IMR-90 (cell line): ENCODE measurements at places on chromosomes 13 and 19.
A peak's percentile ranks its signal among the peaks of the same experiment; 100 is the strongest.

DNA sequence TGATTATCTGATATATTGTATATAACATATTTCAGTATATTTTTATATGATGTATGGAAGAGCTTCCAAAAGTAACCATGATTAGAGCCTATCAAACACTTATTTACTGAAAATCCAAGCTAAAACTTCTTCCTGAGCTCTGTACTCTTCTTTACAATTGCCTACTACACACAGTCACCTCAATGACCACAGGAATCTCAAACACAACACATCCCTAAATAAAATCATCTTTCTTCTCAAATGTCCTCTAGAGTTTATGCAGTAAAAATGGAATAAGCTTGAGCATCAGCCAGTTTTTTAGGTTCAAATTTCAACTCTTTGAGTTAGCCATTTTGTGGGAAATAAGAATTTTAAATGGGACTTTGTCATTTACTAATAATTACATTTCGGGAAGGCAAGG lies 102.6 kb upstream of the FNDC3A start:
- no peak for DNase-seq

- DNase-seq: no peak
Observed at GRCh38 chr19:12187625-12188024, 24.7 kb downstream of the ZNF136 start.

- no peak for DNase-seq
Observed at GRCh38 chr19:55453511-55454260, 7.8 kb downstream of the ISOC2 start.

DNA sequence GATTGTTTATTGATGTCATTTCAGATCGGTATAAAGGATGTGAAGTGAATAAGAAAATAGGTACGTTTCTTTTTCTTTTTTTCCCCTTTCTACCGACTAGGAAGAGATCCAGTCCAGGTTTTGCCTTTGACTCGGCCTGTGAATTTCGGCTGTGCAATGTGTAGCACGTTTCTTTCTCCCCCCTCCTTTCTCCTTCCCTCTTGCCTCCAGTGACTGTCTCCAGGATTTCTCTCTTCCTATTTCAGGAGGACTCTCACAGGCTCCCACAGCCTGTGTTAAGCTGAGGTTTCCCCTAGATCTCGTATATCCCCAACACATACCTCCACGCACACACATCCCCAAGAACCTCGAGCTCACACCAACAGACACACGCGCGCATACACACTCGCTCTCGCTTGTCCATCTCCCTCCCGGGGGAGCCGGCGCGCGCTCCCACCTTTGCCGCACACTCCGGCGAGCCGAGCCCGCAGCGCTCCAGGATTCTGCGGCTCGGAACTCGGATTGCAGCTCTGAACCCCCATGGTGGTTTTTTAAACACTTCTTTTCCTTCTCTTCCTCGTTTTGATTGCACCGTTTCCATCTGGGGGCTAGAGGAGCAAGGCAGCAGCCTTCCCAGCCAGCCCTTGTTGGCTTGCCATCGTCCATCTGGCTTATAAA lies at the start of gene GPC6:
TSS of gene GPC6 (plus strand) at position 185 of the 657 bp plus-strand sequence.
- peak; percentile 95 for DNase-seq

- DNase-seq: peak; percentile 78
Observed at GRCh38 chr19:18710996-18711751, 27.7 kb downstream of the CRTC1 start.

DNA sequence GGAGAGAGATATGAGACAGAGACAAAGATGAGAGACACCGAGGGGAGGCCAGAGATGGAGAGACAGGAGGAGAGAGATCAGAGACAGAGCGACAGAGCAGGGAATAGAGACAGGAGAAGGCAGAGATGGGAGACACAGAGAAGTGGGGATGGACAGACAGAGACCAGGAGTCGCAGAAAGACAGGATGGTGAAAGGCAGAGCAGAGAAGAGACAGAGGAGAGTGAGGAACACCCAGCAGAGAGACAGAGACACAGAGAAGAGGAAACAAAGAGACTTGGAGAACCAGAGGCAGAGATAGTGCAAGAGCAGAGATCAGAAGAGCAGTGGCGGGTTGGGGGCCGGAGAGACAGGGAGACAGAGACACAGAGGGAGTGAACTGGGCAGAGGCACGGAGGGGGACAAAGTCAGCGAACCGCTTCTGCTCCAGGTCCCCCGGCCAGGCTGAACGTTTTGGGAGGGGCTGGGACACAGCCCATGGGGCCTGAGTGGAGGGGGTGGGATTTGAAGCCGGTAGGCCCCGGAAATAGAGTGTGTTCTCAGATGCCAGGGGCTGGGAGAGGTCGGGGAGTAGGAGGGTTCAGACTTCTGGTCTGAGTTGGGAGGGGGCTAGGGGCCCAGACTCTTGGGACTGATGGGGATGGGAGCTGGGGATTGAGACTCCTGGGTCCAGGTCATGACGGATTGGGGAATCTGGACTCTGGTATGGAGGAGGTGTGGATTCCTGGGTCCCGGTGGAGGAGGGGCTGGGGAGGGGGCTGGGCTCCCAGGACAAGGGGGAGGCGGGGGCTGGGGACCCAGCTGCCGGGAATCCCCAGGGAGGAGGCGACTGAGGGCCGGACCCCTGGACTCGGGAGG lies 654 bp downstream of the ZNF579 start:
- DNase-seq: peak; percentile 41

GRCh38 chr13:46171217-46171616 lies 10.8 kb downstream of the LCP1 start:
- DNase-seq: no peak

- no peak for DNase-seq
Observed at GRCh38 chr19:29395111-29395733, 130.6 kb upstream of the VSTM2B start.

- peak; percentile 60 for DNase-seq
Observed at GRCh38 chr19:9917321-9917720, 19.0 kb downstream of the OLFM2 start.

DNA sequence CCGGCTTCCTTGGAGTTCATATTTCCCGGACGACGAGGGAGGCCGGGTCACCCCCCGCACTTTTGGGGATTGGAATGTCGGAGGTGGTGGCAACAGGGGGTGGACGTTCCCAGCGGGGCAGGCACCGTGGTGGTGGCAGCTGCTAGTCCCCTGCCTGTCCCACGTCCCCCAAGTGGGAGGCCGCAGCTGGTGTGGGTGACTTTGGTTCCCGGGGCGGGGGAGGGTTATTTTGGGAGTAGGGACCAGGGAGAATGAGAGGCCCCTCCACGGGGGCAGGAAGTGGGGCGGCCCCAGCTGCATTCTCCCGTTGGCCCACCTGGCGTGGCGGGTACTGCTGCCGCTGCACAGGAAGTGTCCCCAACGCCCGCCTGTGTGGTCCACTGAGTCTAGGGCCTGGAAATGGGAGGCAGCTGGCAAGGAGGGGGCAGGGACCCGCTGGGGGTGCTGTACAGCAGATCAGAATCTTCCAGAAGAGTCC lies 11.1 kb upstream of the PLIN3 start:
- DNase-seq: no peak

DNA sequence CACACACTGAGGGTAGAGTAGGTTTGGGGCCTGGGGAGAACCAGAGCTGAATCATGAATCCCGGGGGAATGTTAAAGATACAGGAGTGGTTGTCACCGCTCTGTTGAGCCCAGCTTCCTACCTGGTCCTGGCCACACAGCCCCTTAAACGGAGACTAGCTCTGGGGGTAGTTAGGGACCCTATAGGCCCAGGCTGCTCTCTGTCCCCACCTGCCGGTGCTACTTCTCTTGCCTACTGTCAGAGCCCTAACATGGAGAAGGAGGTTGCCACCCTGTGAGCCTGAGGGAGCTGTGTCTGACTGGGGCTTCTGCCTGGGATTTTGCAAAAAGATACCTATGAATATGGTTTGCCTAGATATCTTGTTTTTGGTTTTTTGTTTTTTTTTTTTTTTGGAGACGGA lies 36.6 kb upstream of the ZNF429 start:
- no peak for DNase-seq

DNA sequence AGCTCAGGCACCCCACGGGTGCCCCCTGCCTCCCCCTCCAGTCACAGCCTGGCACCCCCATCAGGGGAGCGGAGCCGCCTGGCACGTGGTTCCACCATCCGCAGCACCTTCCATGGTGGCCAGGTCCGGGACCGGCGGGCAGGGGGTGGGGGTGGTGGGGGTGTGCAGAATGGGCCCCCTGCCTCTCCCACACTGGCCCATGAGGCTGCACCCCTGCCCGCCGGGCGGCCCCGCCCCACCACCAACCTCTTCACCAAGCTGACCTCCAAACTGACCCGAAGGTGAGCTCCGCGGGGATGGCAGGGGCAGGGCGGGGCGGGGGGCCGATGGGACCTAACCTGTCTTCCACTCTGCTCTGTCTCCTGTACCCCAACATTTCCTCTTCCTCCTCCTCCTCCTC lies 25.0 kb downstream of the CKM start:
- DNase-seq: no peak
